ENCODE measurements at places on chromosomes 6 and 20.

GRCh38 chr6:33000055-33000454, 9.3 kb downstream of the HLA-DOA start:
- no peak for DNase-seq

- DNase-seq = no peak
These were observed 22.1 kb downstream of the BMP6 start for GRCh38 chr6:7747901-7748504.

DNA sequence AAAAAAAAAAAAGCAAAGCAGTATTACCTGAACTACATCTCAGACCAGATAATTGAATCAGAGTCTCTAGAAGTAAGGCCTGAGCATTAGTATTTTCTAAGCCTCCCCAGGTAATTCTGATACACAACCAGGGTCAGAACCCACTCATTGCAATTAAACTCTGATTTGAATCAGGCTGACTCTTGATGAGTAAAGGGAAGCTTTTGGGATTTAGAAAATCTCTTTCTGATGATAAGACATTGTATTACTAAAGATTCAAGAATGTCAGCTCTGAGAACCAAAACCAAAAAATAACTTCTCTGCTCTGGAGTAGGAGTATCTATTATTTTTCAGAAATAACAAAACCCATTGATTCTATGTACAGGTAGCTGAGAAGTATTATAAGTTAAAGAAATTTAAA, 100.1 kb upstream of the COL21A1 start:
- no peak for DNase-seq

DNA sequence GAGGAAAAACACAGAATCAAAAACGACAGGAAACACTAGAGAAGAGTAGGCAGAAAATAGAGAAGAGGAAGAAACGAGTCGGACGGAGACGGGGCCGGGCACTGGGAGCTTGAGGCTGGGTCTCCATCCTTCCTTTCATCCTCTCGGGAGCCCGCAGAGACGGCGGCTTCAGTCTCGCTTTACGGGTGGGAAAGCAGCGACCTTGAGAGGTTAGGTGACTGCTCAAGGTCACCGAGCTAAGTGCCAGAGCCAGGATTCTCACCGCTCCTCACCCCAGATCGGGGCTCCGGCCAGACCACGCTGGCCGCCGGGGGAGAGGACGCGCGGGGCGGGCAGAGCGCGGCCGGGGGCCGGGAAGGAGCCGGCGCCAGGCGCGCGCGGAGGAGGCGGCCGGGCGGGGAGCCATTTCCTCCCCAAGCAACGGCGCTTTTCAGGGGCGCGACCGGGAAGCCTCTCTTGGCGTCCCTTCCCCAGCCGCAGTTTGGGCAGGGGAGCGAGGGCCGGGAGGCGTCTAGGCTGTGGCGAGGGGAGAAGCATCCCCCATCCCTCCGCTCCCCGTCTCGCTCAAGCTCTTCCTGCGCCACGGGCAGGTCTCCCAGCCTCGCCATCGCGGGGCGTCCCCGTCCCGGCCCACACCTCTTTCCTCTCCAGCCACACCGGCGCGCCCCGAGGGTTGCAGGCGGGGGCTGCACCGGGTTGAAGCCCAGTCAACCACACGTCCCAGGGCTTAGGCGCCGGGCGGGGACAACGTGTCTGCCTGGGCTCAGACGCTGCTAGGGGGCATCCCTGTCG, 24.1 kb upstream of the MAP3K7 start:
- DNase-seq = peak; percentile 25

DNA sequence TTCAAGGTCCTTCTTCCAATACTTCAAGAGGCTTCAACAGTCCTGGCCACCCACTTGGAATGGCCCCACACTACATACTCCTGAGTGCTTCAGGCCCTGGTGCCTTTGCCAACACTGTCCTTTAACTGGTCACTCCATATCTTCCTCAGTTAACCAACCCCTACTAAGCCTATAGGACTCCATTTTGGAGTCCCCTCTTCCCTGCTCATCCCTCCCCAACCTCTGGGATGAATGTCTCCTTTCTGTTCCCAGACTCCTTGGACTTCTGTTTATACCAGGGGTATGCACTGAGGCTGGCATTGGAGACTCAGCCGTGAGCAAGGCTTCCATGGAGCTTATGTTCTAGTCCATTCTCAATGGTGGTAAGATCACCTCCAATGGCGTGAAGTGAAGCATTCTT, 33.6 kb downstream of the COX4I2 start:
- no peak for DNase-seq

DNA sequence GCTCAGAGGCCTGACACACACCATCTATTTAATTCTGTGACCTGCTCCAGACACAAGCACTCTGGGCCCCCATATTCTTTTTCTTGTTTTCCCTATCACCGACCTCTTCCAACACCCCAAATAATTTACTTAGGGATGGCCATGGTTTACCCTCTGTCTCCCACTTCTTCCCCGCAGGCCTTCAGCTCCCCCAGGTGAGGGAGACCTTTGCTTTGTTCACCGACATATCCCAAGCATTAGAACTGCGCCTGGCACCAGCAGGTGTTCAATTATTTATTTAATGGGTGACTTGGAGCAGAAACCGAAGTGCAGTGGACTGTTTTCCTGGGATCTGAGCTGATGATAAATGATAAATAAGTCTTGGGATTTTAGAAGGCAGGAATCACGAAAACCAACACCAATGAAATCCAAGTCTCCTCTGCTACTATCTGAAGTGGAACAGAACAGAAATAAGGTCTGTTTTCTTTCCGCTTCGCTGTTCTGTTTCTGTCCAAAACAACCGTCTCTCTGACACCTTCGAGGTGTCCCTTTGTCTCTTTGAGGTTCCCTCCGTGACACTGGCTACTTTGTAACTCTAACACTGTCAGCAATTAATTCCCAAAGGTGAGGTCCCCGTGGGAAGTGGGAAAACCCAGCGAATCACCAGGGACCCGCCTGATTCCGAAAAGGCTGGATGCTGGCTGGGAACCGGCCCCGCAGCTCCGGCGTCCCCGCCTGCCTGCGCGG, 1.1 kb upstream of the RIN2 start:
- DNase-seq = no peak

Measured in stimulated activated CD4-positive, alpha-beta T cell treated with anti-CD3 and anti-CD28 coated beads, Interleukin-4, amount 100 ng/mL, for 1 hour (primary cell).